Epithelial cell of prostate (primary cell): ENCODE measurements at places on chromosomes 2 and 18.

- DNase-seq, result no peak
Observed at GRCh38 chr2:32502941-32503340, 124.9 kb upstream of the TTC27 start.

DNA sequence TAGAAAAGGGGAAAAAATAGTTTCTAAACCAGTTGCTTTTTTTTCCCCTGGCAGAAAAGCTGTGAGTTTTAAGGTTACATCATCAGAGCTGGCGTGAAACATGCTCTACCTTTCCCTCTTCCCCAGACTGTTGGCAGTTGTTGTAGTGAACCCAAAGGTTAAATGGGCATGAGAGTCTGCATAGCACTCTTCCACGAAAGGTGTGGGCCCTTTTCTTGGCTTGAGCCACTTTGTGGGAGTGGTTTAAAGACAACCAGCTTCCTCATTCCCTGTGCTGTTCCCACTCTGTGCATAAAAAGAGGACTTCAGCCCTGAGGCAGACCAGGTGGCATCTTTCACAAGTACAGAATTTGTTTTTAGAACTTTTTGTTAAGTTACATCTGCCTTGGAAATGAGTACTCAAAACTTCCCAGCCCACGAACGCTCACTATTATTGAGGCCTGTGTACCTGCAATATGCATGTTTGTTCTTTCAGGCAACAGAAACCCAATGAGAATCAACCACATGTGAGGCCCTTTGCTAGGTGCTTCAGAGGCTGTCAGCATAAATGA lies 243.8 kb downstream of the BABAM2 start:
- DNase-seq, result peak; percentile 20

DNA sequence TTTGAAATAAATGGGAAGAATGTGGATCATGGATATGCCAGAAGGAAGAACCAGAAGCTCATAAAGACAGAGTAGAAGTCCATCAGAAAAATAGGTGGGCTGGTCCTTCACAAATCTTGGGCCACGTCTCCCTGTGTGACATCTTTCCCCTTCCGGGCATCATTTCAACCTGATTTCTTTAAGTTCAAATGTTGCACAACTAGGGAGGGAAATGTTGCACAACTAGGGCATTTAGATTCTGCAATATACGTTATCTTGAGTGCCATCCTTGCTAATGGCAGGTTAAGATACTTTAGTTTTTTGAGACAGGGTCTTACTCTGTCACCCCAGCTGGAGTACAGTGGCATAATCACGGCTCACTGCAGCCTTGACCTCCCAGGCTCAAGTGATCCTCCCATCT lies 129.6 kb downstream of the CERS6 start:
- DNase-seq, result no peak

GRCh38 chr18:62763101-62763521 lies 47.8 kb downstream of the PHLPP1 start:
- DNase-seq, result no peak

DNA sequence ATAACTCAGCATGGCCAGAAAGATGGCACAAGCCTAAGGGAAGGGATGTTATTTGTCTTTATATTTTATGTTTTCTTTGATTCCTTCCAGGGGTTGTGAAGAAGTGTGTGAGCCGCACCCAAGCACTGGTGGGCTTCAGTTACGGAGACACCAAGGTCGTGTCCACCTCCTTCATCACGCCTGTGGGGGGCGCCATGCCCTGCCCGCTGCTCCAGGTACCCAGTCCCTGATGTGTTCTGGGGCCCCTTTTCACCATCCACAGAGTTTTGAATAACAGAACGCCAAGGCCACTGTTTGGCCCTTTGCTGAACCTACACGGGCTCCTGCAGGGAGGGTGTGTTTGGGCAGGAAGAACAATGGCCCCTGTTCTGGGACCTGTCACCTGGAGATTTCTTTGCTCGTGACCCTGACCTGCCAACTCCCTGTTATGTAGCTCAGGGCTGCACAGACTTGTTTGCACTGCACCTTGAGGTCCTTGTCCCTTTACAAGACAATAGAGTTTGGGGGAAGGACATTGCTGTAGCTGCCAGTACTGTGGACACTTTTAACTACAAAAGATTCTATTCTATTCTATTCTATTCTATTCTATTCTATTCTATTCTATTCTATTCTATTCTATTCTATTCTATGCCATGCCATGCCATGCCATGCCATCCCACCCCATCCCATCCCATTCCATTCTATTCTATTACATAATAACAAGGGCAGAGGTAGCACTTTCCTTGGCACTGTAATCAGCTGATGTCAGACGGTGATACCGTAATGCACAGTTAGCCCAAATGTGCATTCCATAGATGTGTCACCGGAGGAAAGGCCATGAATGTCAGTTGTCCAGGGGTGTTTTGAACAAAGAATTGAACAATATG lies 48.2 kb upstream of the CNGA3 start:
- DNase-seq, result no peak

DNA sequence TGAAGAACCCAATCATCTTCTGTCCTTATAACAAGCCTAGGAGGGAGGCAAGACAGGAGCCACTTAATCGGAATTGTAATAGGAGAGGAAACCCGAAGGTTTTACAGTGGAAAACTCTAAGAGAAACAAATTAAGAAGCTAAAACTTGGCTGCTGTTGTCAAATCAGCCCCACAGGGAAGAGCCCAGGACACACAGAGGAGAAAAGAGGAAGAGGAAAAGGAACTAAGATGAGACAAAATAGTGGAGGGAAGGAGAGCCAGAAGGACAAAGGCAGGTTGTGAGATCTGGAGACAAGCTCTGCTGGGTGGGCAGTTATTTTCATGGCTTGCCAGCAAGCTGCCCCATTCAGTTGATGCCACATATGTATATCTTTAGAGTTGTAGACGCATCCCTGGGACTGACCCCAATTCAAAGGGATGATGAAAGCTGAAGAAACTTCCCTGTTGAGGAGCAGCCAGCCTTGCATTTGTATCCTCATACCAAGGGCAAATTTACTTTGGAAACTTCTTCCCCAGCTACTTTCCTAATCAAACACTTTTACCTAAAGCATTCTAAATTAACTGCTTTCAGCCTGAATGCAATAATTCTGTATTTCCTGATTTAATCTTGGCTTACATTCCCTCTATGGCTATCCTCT lies 499.8 kb upstream of the MEIS1 start:
- no peak for DNase-seq

DNA sequence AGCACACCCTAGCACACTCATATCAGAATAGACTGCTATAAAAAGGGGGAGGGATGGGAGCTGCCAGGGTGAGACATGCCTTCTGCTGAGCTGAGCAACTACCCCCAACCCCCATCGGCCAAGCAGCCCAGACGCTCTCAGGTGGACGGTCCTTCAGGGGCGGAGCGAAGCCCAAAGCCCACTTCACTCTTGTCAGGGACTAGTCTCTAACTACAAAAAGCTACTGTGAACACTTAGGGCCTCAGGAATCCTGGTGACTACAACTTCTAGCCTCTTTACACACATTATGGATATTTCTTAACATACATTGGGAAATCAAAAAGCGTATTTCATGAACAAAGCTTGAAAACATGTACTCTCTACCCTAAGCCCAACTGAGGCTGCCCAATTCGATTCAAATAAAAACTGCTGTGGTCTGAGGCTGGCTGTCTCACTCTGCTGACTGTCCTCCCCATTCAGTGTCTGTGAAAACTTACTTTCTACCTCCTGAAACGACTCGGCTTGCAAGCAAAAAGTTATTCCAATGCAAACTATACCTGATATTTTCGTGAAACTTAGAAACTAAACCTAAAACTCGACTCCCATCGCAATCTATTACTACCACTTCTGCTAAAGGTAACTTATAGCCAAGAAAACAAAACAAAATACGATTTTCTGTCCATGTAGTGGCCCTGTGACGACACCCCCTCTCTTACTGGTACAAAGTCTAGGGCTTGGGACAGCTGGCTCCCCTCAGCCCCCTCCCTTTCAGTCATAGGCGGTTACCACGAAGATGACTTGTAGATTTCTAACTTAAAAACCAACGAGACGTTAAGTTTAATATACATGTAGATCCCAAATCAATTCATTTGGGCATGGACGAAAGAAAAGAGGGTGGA lies 1.2 kb downstream of the SERTAD2 start:
- no peak for DNase-seq

DNA sequence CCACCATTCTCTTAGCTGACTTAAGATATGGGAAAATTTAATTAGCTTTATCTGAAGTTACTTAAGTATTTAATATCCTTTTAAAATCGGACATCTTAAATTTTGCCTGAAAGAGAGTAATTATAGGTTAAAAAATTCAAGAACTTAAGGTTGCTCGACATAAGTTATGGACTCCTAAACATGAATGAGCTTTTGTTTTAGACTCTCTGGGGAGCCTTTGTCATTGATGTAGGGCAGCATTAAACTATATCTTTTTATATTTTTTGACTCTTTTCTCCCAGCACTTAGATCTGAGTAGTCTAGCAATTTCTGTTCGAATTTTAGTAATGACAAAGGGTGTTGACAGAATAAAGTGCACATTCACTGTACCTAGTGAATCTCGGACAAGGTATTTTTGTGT lies 4.7 kb downstream of the PHLPP1 start:
- DNase-seq, result no peak

DNA sequence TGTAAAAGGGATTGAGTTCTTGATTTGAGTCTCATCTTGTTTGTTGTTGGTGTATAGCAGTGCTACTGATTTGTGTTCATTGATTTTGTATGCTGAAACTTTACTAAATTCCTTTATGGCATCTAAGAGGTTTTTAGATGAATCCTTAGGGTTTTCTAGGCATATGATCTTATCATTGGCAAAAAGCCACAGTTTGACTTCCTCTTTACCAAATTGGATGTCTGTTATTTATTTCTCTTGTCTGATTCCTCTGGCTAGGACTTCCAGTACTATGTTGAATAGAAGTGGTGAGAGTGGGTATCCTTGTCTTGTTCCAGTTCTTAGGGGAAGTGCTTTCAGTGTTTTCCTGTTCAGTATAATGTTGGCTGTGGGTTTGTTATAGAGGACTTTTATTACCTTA lies 4.8 kb downstream of the ANKAR start:
- DNase-seq, result no peak

GRCh38 chr2:170411660-170412059 lies 233.7 kb downstream of the MYO3B start:
- DNase-seq, result no peak

- DNase-seq, result no peak
Observed at GRCh38 chr2:74778381-74779264, 55.3 kb upstream of the HK2 start.

DNA sequence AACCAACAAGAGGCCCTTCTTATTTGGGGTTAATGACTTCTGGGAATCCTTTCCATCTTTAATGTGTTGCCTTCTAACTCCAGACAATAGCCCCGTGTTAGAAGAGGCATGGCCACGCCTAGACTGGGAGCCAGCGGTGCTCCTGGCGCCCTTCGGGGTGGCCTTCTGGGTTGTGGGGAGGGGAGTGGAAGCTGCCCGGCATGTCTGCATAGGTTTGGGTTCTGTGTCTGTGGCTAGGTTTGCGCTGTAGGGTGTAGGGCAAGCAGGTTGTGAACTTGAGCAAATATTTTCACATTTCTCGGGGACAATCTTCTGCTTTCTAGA lies 40.4 kb downstream of the CELF4 start:
- no peak for DNase-seq

DNA sequence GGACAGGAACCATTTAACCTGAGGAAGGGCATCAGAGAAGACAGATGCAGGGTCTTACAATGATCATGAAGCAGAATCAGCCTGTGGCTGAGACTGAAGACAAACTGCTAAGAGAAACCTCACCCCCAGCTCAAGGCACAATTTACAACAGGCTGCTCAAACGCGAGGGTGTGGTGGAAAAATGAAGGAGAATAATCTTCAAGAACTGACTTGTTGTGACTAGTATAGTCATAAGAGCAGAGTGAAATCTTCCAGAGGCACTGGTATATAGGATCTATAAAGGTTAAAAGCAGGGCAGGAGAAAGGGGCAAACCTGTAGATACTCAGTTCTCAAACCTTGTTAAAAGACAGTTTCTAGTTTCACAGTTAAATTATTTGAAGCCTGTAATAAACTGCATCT lies 1155.8 kb upstream of the TMEFF2 start:
- DNase-seq, result no peak

GRCh38 chr2:8885449-8886201 lies 48.2 kb upstream of the KIDINS220 start:
- no peak for DNase-seq

DNA sequence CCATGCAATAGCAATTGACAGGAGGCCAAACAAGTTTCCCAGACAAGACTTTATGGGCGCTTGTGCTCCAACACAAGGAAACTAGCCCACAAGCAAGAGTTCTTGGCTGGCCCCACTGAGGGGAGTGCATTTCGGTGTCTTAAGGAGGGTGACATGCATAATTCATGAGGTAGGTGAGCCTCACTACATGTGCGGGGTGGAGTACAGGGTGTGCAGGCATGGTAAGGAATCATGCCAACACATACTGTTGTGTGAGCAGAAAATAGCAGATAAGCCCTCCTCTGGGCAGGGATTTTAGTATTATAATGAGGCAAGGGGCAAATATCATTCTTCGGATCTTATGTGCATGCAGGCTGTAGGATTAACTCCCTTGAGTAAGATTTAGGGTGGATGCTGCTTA lies 78.7 kb upstream of the SLC1A4 start:
- no peak for DNase-seq

GRCh38 chr2:63871864-63872263 lies 30.2 kb downstream of the UGP2 start:
- no peak for DNase-seq

- DNase-seq, result no peak
Observed at GRCh38 chr2:231604101-231604684, 11.5 kb downstream of the TEX44 start.

- DNase-seq, result no peak
Observed at GRCh38 chr2:32930436-32930835, 16.3 kb upstream of the LTBP1 start.

- DNase-seq, result no peak
Observed at GRCh38 chr2:222307143-222307756, 8.5 kb upstream of the PAX3 start.

GRCh38 chr18:34548973-34549294 lies 161.2 kb upstream of the DTNA start:
- no peak for DNase-seq

GRCh38 chr2:176140513-176141317 lies 10.6 kb upstream of the HOXD4 start:
- DNase-seq, result no peak

DNA sequence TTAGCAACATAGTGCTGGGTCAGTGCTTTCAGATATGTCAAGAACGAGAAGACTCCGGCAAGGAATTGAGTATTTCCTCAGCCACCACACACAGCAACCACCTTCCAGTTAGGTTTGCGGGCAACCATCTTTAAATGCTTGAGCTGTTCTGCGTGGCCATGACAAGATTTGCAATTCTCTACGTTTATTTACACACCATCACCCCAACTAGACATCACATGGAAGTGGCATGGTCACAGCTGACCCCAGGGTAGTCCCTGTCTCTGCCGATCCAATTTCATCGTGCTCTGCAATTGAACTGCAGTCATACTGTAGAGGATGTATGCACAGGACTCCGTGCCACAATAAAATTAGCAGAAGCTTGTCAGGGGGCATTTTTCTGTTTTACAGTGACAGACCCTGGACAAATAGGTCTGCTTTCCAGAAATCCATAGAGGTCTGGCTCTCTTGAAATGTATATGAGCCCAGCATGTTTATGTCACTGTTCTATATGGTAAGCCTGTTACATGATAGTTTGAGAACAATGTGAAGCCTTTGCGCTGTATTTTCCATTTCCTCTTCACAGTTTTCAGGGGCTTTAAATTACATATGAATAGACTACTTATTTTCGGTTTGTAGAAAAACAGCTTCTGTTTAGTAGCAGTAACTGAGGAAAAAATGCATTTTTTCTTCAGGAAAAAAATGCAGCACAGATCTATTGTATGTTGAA lies 605.2 kb downstream of the NR4A2 start:
- DNase-seq, result no peak

GRCh38 chr2:39424951-39425350 lies 12.1 kb downstream of the MAP4K3 start:
- DNase-seq, result no peak

- no peak for DNase-seq
Observed at GRCh38 chr18:69958422-69958821, 10.7 kb upstream of the CD226 start.
